ENCODE measurements at places on chromosomes 6 and 20.

DNA sequence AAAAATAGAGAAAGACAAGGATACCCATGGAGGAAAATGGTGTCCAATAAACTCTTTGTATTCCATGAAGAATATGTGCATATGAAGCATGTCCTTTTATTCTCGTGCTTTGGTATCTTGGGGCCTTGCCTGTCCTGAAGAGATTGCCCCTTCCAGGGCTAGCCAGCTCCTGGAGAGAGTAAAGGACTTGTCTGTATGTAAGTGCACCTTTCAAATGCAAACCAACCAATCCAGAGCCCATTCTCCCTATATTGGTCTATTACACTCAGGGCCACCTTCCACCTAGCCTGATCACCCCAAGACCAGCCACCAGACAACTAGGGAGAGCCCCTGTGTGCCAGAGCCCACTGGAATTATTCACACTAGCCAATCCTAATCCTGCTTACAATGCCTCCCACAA, 221.6 kb downstream of the CD83 start:
- DNase-seq, result no peak

GRCh38 chr20:45940469-45940868, 6.0 kb downstream of the PCIF1 start:
- no peak for DNase-seq

DNA sequence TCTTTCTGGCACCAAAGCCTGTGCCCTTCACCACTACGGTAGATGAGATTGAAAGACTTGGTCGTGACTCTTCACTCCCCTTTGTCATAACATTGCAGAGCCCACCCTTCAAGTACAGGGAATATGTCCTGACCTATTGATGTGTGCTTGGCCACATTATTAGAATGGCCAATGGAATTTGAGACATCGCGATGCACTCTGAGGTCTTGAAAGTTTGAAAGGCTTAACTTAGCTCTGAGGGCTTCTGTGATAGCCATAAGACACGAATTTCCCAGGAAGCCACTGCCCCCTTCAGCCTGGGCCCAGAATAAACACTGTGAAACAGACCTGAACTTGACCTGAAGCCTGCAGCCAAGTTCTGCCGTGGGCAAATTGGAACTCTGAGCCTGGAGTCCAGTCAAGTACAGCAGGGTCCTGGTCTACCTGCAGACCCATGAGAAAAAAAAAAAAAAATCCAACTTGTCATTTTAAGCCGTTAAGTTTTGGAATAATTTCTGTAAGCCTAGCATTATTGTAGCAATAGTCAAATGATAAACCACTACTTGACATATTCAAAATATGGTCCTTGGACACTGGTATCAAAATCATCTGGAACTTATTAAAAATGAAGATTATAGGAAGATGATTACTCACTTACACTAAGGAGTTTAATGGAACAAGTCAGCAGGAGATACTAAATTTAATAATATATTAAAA, 36.9 kb upstream of the TRAF3IP2 start:
- no peak for DNase-seq

- no peak for DNase-seq
Measured at GRCh38 chr20:8842525-8842924, 226.4 kb upstream of the PLCB4 start.

DNA sequence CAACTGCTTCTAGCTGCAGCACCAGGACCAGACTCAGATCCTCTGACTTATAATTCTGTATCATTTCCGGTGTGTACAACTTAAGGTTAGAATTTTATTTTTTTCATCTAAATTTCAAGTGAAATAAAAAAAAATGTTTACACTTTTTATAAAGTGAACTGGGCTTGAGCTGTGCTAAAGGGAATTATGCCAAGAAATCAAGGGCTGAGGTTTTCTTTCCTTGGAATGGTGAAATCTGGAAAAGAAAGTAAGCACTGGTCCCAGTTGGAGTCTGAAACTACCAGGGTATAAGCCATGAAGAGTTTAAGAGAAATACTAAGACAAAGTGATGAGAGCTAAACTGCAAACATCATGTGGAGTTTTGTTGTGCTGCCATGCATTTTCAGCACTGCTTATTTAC, 21.7 kb upstream of the FYN start:
- no peak for DNase-seq

DNA sequence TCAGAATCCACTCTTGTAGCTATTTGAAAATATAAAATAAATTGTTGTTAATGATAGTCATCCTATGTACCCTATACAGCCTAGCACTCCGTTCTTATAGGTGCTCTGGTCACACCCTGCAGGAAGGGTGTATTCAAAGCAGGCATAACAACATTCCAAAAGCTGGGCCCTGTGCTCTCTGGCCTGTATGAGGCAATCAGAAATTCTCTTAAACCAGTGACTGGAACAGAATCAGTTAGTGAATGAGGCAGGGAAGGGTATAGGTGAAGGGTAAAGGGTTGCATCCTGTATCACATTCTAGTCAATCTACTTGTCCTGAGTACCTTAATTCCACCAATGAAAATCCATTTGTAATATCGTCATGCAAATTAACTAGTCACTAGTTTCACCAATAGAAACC, 154.5 kb upstream of the ZNF217 start:
- DNase-seq, result no peak

- DNase-seq, result no peak
Measured at GRCh38 chr20:13183005-13183404, 38.1 kb upstream of the ISM1 start.

DNA sequence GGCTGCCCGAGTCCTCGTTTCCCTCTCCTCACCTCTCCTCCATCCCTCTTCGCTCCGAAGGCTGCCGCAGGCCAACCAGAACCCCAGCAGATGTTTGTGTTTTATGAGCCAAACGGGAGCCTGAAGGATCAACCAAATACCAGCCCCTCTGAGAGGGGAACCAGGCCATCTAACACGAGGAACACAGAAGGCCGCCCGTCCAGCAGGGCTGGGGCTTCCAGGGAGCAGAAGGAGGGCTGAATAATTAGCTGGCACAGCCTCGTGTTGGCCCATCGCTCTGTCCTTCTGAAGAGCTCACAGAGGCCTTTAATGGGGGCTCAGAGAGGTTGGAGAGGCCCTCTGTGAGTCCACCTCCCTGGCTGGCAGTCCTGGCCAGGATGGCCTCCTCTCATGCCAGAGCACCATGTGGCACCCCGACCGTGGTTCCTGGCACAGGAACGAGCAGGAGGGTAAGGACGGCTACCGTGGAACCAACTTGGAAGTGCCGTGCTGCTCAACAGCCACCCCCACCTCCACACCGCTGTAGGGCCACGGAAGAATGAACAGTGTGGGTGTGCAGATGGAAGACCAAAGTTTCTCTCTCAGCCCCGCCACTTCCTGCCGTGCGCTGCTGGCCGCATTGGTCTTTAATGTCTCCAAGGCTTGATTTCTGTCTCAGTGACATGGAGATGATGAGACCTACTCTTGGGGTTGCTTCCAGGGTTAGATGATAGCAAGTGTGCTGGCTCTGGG, 155.2 kb downstream of the SCML4 start:
- DNase-seq, result no peak

- DNase-seq, result no peak
Measured at GRCh38 chr6:56073315-56073714, 174.1 kb downstream of the COL21A1 start.

DNA sequence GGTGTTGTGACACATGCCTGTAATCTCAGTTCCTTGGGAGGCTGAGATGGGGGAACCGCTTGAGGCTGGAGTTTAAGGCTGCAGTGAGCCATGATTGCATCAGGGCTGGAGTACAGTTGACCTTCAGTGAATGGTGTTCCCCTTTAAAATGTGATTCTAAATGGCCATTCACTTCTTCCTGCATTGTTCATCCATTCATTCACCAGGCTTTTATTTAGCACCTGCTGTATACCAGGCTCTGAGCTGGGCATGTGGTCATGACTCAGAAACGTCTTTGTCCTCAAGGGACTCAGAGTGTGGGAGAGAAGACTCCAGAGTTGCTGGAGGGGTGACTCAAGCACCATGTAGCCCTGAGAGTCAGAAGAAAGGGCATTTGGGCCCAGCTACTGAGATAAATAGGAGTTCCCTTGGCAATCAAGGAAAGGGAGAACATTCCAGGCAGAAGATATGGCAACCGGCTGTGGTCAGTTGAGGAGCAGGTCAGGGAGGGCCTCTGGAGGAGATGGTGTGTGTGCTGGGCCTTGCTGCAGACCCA, 101.1 kb downstream of the DLGAP4 start:
- no peak for DNase-seq

- DNase-seq, result no peak
Measured at GRCh38 chr20:31788578-31788977, 30.6 kb upstream of the MYLK2 start.

DNA sequence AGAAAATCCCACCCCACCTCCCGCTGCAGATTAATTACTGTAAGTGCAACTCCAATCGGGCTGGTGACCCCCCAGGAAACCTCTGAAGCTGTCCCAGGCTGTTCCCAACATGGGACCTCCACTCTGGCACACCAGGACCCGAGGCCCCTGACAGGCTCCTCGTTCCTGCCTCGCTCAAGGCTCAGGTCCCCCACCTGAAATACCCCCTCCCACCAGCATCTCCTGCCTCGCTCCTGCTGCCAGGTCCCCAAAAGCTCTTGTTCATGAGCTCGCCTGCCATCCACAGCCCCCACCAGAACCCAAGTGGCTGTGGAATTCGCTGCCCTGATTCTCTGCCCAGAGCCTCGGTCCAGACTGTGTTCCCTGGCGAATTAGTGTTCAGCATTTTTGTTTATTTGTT, 26.1 kb downstream of the NPEPL1 start:
- DNase-seq, result no peak

DNA sequence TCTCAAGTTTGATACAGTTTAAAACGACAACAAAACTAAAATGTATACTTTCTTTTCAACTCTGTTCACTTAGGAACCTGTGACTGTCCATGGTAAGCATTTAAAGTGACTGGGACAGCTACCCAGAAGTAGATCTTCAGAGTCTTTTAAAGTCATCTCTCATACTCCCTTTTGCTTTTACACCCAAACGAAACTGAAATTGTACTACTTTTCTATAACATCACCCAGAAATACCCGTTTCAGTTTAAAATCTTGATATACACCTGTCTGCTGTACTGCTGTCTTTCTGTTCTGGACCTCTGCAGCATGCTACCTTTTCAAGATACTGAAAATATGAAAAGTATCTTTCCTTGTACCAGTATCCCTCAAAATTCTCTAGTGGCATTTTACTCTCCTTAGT, 170.4 kb upstream of the THEMIS start:
- no peak for DNase-seq

DNA sequence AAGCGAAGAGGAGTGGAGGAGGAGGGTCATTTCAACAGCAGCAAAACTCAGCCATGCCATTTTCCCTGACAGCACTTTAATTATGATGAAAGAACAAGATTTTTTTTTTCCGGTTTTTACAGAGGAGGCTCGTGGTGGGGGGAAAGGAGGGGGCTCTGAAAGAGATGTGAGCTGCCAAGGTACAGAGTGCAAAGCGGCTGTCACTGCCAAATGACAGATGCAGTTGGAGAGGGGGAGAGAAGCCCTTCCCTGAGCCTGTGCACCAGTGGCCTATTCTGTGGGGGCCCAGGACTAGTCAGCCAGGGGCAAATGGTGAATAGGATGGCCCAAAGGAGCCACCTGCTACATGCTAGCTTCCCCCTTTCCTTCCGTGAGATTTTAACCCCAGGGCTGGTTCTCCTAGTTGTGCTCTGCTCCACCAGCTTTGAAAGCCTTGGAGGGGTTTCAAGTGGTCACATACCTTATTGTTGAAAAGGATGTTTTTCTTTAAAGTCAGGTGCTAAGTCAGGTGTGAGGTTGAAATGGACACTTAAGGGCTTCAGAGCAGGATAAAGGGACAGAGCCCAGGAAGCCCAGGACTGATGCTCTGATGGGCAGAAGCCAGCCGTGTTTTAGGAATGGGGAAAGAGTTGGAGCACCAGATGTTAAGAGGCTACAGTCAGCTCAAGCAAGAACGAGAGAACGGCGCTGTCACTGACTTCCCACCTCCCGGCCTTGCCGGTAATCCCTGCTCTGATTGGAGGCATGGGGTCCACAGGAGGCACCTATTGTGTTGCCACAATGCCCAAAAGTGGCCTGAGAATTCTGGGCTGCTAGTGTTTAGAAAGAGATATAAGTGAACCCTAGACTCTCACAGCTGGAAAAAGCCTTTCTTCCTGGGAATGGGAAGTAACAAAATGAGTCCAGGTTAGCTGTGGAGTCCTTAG, 24.8 kb downstream of the GNAS start:
- no peak for DNase-seq

DNA sequence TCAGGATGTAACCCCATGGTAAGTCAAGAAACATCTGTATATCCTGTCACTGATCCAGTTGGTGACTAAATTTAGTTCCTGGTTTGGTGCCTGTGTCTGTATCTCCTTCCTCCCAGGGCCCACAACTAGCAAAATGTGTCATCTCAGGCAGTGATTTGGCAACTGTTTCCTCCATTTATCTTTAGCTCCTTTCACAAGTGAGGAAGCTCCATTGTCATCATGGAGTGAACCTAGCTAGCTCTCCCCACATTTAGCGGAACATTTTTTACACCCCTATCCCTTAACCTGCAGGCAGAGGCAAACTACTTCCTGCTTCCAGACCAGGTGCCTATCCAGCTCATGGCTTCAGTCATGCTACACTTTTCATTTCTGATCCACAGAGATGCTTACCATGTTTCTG, 99.5 kb downstream of the IPCEF1 start:
- DNase-seq, result no peak

- DNase-seq, result no peak
Measured at GRCh38 chr6:149140137-149140909, 177.2 kb upstream of the TAB2 start.

DNA sequence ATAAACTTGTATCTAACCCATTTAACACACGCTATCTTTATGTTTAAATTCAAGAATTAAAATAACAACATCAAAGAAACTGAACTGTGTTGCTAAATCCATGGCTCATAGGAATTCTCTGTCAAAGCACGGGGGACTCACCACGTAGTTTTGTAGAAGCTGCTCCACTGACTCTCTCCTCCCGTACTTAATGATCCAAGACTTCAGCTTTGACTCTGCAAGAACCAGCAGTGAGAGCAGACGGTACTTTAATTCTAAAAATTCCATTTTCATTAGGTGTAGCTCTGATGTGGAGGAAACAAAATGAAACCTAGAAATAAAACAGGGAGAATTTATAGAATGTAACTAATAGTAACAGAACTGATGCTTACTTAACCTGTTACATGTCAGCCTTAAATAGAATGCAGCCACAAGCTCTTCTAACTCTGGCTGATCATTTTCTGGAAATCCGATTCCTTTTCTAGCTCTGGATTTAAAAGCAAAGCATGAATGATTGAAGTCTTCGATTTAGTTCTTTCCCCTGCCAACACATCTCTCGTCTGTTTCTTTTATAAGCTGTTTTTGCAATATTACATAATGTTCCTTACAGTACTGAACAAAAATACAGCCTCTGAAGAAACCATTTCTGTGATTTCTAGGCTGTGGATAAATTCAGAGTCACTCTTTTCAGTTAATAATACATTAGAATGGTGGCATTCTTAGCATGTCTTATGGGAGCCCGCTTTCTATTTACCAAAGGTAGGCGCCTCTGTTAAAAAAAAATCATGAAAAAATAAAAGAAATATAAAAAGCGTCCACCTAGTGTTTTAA, 165.5 kb downstream of the SYNE1 start:
- no peak for DNase-seq

- no peak for DNase-seq
Measured at GRCh38 chr20:24723647-24724352, 225.3 kb upstream of the CST7 start.

GRCh38 chr6:30490026-30490876, 942 bp downstream of the HLA-E start:
- peak; percentile 82 for DNase-seq
